Keratinocyte (primary cell): ENCODE measurements at places on chromosomes 5 and 9.

- peak; percentile 70 for DNase-seq
Observed at GRCh38 chr5:148012801-148013200, 51.0 kb upstream of the SPINK5 start.

DNA sequence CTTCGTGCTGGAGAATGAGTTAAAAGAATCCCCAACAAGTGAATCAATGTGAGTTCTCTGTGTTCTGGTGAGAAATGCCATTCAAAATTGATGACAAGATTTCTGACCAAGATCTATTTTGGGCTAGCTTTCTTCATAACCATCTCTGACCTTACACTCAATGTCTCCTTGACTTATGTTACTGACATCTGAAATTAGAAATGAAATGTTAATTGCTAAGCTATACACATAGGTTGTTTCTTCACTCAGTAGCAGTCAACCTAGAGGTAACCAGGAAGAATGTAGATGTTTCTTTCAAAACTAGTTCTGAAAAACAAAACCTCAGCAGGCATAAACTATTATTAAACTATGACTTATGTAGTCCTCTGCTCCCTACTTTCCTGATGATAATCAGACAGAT, 2220.7 kb upstream of the C9orf72 start:
- no peak for DNase-seq

DNA sequence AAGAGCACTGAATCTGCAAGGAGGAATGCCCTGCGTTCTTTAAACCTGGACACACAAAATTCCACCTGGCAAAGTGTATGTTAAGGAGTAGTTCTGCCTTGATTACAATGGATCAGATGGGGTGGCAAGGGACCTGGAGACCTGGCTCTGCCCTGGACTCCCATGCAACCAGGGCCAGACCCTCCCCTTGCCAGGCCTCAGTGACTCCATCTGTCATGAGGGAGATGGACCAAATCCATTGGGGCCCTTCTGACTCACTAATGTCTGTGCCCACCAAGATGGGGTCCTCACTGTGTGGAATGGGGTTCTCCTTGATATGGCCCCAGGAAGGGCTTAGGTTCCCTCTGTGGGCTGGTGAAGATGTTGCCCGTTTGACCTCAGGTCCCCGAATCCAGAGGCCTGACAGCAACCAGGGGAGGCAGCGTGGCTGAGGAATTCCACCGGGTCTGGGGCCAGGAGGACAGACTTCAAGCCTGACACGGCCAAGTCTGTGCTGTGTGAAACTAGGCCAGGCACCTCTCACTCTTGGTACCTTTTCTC, 100.3 kb downstream of the PAX5 start:
- no peak for DNase-seq

- no peak for DNase-seq
Observed at GRCh38 chr5:32193591-32193990, 19.5 kb upstream of the GOLPH3 start.

- no peak for DNase-seq
Observed at GRCh38 chr9:136024286-136024685, 63.1 kb upstream of the UBAC1 start.

DNA sequence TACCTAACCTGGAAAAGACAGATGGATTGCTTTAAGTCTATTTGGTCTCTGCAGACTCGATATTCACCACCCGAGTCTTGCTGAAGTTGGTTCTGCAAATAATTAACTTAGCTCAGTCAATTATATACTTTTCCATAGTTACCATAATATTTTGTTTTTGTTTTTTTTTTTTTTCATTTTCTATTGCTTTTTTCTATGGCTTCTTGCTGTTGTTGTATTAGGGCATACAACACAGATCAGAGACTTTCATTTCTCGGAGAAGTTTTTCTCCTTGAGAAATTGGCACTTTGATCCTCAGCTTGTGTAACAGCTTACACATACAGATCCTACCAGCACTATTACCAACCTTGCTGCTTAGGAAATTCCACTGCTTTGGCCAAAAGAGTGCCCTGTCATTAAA, 88.0 kb downstream of the GPR21 start:
- DNase-seq, result no peak
